ENCODE measurements at places on chromosomes 5 and 9.
A peak's percentile ranks its signal among the peaks of the same experiment; 100 is the strongest.

DNA sequence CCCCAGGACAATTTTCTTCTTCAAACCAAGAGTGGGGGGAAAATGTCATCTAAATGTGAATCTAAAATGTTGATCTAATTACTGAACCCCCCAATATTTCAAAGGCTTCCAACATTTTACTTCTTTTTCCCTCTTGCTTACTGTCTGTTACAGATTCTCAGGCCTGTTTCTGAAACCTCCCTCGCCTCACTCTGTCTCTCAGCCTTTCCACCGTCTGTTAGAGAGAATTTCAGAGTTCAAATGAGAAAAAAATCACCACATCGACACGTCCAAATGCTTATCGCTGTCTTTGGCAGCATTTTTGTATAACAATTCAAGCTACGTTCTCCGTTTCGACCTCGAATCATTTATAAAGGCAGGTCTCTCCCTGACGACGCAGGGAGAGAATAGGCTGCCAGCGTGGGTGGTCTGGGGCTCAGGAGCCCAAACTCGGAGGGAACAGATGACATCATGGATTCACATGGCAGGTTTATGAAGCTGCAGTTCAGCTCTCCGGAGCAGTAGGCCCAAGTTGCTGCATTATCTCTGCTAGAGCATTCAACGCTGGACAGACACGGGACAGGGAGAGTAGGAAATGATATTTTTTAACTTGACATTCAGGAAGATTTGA lies 139.8 kb downstream of the GAS1 start:
- DNase-seq = no peak

DNA sequence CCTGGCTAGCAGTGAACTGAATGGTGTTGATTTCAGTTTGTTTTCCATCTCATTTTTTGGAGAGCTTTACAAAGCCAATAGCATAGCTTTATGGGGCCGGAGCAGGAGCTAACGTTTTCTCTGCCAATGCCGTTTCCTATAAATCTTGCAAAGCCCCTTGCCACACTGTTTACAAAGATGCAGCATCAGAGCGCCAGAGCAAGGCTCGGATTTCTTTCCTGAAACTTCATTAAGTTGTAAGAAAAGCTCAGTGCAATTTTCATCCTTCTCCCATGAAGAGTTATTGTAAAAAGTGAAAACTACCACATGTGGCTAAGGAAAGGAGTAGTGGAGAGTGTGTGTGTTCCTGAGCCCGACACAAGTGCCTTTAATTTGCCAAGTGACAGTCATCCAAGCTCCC lies 178.2 kb upstream of the GDNF start:
- DNase-seq = no peak

DNA sequence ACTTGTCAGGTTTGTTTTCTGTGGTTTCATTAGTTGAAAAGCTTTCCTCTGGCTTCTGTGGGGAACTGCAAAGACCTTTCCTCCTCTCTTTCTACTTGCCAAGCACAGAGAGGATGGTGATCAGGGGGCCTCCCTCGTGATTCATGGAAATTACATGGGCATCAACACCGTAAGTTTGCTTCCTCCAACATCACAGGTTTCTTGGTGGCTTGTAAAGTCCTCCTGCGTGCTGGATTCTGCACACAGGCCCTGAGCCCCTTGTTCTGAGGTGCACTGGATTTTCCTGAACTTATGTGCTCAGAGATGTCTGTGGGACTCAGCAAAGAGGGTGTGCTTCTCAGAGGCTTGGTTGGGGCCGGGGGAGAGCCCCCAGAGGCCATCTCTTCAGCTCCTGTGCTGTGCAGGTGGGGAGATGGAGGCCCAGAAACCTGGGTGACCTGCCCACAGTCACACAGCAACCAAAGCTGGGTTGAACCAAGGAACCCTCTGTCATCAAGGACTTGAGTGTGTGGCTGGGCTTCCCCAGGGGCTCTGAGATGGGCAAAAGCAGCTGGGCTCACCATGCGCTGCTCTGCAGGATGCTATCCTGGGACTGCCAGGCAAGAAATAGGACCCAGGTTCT lies 36.5 kb downstream of the RGS3 start:
- no peak for DNase-seq

- DNase-seq = no peak
These were observed 9.9 kb upstream of the SLC9A3 start for GRCh38 chr5:533955-534742.

- no peak for DNase-seq
These were observed 2.0 kb upstream of the ZNF622 start for GRCh38 chr5:16467363-16468219.

- DNase-seq = no peak
These were observed 13.9 kb upstream of the BRD3OS start for GRCh38 chr9:134011401-134011800.

- no peak for DNase-seq
These were observed 896 bp downstream of the CMBL start for GRCh38 chr5:10306806-10307205.

GRCh38 chr9:16809912-16810610 lies 60.4 kb downstream of the BNC2 start:
- no peak for DNase-seq

- no peak for DNase-seq
These were observed 479.9 kb downstream of the KDM4C start for GRCh38 chr9:7237473-7238246.

- DNase-seq = no peak
These were observed 52.4 kb downstream of the NREP start for GRCh38 chr5:111704452-111705085.

DNA sequence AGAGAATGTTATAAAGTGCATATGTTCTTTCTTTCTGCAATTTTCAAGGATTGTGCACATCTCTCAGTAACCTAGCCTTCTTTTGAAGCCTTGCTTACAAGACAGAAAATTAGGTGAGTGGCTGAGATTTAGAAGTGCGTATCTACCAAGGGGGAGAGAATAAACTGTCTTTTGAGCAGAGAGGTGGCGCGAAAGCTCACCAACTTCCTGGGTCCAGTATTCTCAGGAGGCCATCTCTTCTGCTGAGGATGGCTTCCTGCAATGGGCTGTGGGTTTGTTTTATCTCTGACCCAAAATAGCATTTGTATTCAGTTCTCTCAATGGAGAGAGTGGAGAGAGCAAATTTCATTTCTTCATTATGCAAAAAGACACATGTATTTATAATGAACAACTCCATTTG lies 75.4 kb upstream of the RPS23 start:
- DNase-seq = no peak

GRCh38 chr9:74887041-74887980 lies at the start of gene TRPM6:
TSS of gene TRPM6 (minus strand) at chr9:74887921. CDS start at chr9:74887856, 65 bp downstream.
- DNase-seq = peak; percentile 13

DNA sequence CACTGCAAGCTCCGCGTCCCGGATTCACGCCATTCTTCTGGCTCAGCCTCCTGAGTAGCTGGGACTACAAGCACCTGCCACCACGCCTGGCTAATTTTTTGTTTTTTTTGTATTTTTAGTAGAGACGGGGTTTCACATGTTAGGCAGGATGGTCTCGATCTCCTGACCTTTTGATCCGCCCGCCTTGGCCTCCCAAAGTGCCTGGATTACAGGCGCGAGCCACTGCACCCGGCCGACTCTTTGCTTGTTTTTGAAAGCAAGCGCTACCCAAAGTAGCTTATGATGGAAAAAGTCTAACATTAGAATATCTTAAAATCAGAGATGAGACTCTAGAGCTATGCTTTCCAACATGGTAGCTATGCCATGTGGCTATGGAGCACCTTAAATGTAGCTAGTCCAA lies 585.5 kb upstream of the ITGA1 start:
- DNase-seq = no peak

- no peak for DNase-seq
These were observed 17.9 kb upstream of the CTNNAL1 start for GRCh38 chr9:109031241-109031640.

DNA sequence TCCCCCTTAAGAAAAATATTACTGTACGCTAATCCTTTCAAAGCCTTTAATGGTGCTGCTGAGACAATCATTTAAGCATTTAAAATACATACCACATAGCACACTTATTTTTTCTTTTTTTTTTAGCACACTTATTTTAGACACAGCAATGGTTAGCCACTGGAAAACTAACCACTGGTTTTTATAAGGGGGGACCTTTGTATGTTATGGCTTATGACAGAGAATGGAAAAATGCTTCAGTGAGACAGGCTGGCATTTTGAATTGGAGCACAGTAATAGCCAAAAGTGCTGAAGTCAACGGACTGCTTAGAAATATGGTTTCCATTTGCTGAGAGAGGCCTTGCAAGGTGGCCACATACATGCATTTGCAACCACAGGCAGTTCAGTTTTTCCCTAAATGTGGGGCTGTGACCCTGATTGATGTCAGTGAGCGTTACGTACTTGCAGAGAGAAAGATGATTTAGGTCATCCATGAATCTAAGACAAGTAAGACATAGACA lies 28.5 kb downstream of the AOPEP start:
- DNase-seq = no peak

DNA sequence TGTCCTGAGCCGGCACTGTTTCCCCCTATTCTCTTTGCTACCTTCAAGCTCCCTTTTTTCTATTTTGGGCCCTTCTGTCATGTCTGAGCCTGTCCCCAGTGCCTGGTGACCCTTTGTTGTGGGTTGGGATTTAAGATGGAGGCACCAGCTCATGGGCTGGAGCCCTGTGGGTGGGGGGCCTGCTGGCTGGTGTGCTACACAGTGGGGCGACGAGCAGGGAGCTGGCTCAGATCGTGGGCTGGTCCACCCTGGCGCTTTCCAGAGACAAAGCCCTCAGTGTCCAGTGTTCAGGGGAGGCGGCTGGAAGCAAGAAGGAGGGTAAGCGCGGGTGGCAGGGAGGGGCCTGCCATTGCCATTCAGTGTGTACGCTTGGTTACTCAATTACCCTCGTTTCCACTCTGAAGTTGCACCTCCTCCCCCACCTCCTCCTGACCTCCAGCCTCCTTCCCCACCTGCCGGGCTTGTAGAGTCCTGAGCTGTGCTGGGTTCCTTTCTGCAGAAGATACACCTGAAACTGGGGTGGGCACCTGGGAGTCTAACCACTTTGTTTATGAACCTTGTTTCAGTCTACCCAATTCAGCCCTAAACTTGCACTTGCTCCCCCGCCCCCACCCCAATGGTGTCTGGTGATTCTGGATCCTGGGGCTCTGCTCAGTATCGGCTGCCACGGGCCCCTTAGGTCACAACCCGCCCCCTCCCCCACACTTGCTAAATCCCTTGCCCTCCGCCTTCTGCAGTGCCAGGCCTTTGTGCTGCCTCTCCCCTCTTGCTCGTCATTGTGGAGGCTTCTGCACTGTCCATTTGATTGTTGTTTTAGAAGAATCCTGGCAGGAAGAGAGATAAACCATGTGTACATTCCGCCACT lies 49.9 kb downstream of the MVB12B start:
- no peak for DNase-seq

GRCh38 chr5:26323794-26324193 lies 714.6 kb downstream of the CDH9 start:
- DNase-seq = no peak

DNA sequence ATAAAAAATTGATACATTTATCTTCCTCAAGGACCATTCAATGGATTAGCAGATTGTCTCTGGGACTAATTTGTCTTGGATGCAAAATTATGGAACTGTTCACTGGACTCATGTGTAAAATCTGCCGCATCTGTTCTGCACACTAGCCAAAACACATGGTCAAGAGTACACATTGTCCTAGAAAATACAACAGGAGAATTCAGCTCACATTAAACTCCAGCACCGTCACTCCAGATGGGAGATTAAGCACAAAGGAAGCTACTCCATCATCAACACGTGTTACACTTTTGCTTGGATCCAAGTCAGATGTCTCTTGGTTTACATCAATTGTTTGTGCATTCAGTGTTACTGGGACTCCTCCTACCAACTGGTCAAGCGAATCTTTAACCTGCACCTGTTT lies 28.8 kb downstream of the C5 start:
- DNase-seq = no peak

DNA sequence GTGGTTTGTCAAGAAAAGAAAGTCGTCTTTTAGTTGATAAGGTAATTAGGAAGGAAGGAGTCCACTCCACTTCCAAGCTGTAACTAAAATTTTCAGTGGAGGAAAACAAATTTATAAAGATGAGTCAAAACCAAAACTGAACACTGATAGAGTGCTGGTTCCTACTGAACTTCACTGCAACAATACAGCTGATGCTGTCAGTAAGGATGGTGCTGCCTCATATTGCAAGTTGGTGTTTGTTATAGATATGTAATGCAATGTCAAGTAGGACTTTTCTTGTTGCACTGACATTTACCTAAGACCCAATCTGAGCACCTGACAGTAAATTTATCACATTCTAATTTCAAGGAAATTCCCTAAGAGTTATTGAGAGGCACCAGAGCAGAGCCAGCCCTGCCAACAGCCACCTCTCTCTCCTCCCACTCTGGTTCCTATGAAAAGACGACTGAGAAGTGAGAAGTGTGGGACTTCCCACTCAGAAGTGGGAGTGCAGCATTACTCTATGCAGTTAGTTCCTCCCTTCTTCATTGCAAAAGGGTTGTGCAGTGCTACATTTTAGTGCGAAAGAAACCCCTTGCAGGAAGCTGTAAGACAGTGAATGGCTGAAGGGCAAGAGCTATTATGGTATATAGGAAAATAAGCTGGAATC lies 350.8 kb downstream of the NFIB start:
- DNase-seq = no peak

- DNase-seq = no peak
These were observed 723.3 kb downstream of the CETN3 start for GRCh38 chr5:89686081-89686765.

DNA sequence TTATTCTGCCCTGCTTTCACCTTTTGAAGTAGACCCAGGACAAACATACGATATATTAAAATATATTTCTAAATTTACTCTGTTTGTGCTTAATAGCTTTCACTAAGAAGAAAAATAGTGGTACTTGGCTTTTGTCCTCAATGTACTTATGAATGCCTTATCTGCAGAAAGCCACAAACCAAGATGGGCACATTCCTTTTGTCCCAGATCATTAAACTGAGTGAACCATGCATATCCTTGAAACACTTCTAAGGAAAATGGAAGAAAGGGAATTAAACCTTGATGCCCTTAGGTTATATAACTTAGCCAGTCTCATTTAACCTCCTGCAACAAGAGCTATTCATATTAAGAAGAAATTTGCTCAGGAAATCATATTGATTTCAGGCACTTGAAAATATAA lies 553.8 kb upstream of the CDH9 start:
- DNase-seq = no peak

- DNase-seq = no peak
These were observed 69.8 kb downstream of the ESM1 start for GRCh38 chr5:54915466-54916027.

DNA sequence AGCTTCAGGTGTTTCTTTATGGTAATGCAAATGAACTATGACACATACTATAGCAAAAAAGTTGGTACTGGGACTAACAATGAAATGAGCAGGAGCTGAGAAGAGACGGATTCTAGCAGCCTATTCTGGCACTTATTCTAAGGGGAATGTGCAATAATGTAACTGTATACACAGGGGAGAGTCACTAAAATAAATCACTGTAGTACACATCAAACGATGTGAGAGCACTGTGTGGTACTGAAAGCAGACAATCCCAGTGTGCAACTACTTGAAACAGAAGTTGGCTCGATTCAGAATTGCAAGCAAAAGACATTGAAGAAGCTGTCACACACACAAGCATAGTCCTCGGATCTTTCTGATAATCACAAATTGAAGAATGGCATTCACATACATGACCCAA lies 1713.0 kb upstream of the CDH9 start:
- DNase-seq = no peak

- no peak for DNase-seq
These were observed 372.5 kb downstream of the IRX2 start for GRCh38 chr5:2378976-2379375.

GRCh38 chr5:141878186-141878710 lies at the start of gene PCDH1:
TSS of gene PCDH1 (minus strand) at chr5:141878410. CDS start at chr5:141878262, 148 bp downstream.
- DNase-seq = peak; percentile 23

GRCh38 chr9:11417782-11418181 lies 805.0 kb upstream of the PTPRD start:
- DNase-seq = no peak
